Progenitor cell of endocrine pancreas (in vitro differentiated cells): ENCODE measurements at places on chromosomes 16 and 17. TPM values are rescaled to one million over a fixed set of nuclear protein-coding genes. Genes with fewer than 3 reads are reported as not detected.

The PABPN1L gene
- total RNA-seq, result 0.46 TPM in 1 of 2 replicates, not detected in the other

The PTX4 gene
- total RNA-seq, result not detected in 2 replicates

The PYY gene
- total RNA-seq, result 0.84 and 1.1 TPM in 2 replicates

The RUNDC3A gene
- total RNA-seq, result 8.4 and 9.3 TPM in 2 replicates

GRCh38 chr17:65609749-65610148, 48.3 kb upstream of the AXIN2 start:
- DNase-seq, result no peak
- H3K4me1 ChIP-seq, result no peaks in the 10 kb centered on the region
- H3K27ac ChIP-seq, result no peak overlapping the region
- no peaks in the 10 kb centered on the region for H3K36me3 ChIP-seq

DNA sequence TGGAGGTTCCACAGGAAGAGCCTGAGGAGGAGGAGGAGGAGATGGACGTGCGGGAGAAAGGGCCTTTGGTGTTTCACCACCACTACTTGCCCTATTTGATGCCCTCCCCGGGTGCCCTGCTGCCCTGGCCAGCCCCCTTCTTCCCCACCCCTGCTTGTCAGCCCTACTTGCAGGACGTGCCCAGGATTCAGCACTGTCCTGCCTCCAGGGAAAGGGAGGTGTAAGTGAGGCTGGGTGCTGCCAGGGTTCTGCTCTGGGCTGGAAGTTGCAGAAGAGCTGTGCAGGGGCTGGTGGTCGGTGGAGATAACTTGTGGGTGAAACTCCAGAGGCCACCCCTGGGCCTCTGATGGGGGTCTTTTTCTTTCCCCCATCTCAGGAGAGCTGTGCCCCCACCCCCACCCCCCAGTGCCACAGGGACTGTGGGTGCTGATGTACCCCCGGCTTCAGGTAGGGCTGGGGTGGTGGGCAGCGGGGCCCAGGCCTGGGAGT, 3.0 kb downstream of the PRR29 start:
- peaks cover 10% of the 10 kb centered on the region for H3K4me1 ChIP-seq
- H3K27me3 ChIP-seq, result peaks cover 37% of the 10 kb centered on the region
- no peaks in the 10 kb centered on the region for H3K36me3 ChIP-seq
- no peak overlapping the region for H3K4me3 ChIP-seq

- H3K27me3 ChIP-seq, result peaks cover 3% of the 10 kb centered on the region
- H3K27ac ChIP-seq, result no peak overlapping the region
- DNase-seq, result no peak
- H3K4me3 ChIP-seq, result no peak overlapping the region
Measured at GRCh38 chr16:85541181-85541580, 71.9 kb upstream of the GSE1 start.

- DNase-seq, result no peak
- no peak overlapping the region for H3K27ac ChIP-seq
- H3K4me1 ChIP-seq, result no peaks in the 10 kb centered on the region
- no peak overlapping the region for H3K4me3 ChIP-seq
- no peaks in the 10 kb centered on the region for H3K36me3 ChIP-seq
Measured at GRCh38 chr17:66398059-66398458, 95.6 kb downstream of the PRKCA start.

- DNase-seq, result no peak
- H3K27me3 ChIP-seq, result no peaks in the 10 kb centered on the region
- no peak overlapping the region for H3K27ac ChIP-seq
Measured at GRCh38 chr17:19904924-19905323, 37.2 kb upstream of the ULK2 start.

DNA sequence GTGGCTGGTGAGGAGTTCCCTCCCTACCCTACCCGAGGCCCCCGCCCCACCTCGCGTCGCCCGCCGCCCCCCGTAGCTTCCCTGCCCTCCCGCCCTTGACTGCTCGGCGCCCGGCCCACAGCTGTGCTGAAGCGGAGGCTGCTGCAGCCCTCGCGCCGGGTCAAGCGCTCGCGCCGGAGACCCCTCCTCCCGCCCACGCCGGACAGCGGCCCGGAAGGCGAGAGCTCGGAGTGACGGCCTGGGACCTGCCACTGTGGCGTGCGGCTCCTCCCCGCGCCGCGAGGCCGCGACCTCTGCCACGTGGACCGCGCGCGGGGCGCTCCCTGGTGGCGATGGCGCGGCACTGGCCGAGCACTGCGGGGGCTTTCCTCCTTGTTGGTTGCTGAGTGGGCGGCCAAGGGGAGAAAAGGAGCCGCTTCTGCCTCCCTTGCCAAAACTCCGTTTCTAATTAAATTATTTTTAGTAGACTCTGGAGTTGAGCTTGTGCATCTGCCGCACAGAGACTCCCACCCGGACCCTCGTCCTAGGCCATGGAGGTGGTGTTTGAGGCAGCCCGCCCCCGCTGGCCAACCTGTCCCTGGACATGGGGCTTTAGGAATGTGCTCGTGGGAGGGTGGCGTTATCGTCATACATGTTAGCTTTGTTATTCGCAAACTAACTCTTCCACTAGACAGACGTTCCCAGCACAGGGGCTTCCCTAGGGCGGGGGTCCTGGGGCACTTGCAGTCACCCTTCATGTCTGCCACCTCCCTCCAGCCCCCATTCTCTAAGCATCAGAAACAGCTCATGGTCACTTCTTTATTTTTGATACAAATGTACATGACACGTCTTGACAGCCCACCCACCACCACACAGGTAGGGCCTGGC, 4.4 kb downstream of the TP53I13 start:
- peaks cover 17% of the 10 kb centered on the region for H3K4me1 ChIP-seq
- H3K27me3 ChIP-seq, result peaks cover 11% of the 10 kb centered on the region
- H3K4me3 ChIP-seq, result no peak overlapping the region
- H3K36me3 ChIP-seq, result peaks cover 9% of the 10 kb centered on the region
- DNase-seq, result peak; percentile 59

GRCh38 chr16:8848231-8848938, 20.4 kb downstream of the CARHSP1 start:
- DNase-seq, result no peak
- H3K4me3 ChIP-seq, result no peak overlapping the region
- no peaks in the 10 kb centered on the region for H3K27me3 ChIP-seq
- peaks cover 21% of the 10 kb centered on the region for H3K36me3 ChIP-seq
- H3K4me1 ChIP-seq, result peaks cover 7% of the 10 kb centered on the region

DNA sequence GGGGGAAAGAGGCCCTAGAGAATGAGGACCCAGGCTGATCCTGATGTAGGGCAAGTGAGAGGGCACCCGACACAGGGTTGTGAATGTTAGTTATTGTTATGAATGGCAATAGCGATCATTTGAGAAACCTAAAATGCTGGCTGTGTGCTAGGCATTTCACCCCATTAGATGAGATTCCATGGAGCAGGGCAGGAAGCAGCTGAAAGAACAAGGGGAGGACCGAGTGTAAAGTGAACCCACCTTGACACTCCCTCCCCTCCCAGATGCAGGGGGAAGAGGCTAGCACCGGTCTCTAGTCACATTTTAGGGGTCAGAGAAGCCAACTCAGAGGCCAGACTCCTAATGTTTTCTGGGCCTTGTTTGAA, 553 bp upstream of the CORO6 start:
- H3K27ac ChIP-seq, result no peak overlapping the region
- DNase-seq, result no peak
- peaks cover 2% of the 10 kb centered on the region for H3K36me3 ChIP-seq
- peaks cover 69% of the 10 kb centered on the region for H3K27me3 ChIP-seq

GRCh38 chr16:12800817-12801216, 2.9 kb downstream of the CPPED1 start:
- H3K27ac ChIP-seq, result no peak overlapping the region
- H3K4me3 ChIP-seq, result no peak overlapping the region
- H3K4me1 ChIP-seq, result peaks cover 15% of the 10 kb centered on the region

- peak overlapping the region; percentile 19 for H3K4me3 ChIP-seq
- H3K27me3 ChIP-seq, result no peaks in the 10 kb centered on the region
- H3K27ac ChIP-seq, result peak overlapping the region; percentile 58
- no peak for DNase-seq
Measured at GRCh38 chr16:85570735-85571562, 42.2 kb upstream of the GSE1 start.
